ENCODE measurements at places on chromosomes 1 and 21. TPM values are rescaled to one million over a fixed set of nuclear protein-coding genes. Genes with fewer than 3 reads are reported as not detected.

- H3K4me3 ChIP-seq: no peak overlapping the region
- DNase-seq: no peak
- peaks cover 6% of the 10 kb centered on the region for H3K4me1 ChIP-seq
- no peak overlapping the region for H3K27ac ChIP-seq
- no peaks in the 10 kb centered on the region for H3K36me3 ChIP-seq
These were observed 38.5 kb upstream of the EFCAB14 start for GRCh38 chr1:46757247-46757955.

DNA sequence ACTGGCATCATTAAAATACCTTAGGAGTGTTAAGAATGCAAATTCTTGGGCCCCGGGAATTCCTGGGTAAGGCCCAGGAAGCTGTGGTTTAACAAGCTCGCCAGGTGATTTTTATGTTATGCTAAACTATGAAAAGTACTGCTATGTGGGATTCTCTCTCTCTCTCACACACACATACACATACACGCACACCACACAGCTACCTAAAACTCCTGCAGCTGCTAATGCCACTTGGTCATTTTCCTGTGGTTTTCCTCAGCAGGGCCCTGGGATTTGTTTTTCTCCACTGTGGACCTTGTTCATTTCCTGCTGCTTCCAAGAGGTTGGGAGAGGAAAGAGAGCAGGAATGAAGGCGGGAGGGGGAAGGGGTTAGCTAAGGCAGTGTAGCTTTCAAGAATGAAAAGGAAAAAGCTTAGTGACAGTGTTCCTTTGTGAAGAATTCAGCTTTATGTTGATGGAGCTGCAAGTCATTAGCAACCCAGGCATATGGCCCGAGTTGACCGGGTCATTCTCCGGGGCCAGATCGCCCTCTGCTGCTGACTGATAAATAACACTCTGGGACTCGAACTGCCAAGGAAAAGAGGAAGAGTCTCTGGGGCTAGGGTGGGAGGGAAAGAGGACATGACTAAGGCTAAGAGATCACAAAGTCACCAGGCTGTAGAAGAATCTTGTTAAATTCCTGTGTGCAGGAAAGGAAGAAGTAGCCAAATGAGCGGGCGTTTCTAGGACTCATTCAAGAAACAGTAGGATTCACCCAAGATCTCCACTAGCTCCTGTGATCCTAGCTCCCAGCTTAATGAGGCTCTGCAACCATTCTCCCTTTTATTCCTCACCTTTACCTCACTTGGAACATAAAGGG lies 30.5 kb upstream of the LRIG2 start:
- H3K4me1 ChIP-seq: peaks cover 9% of the 10 kb centered on the region
- no peaks in the 10 kb centered on the region for H3K36me3 ChIP-seq
- H3K27me3 ChIP-seq: no peaks in the 10 kb centered on the region
- peak overlapping the region; percentile 2 for H3K27ac ChIP-seq
- peak; percentile 36 for DNase-seq
- H3K4me3 ChIP-seq: no peak overlapping the region

- H3K27ac ChIP-seq: no peak overlapping the region
- no peaks in the 10 kb centered on the region for H3K36me3 ChIP-seq
- H3K4me3 ChIP-seq: no peak overlapping the region
- no peak for DNase-seq
- no peaks in the 10 kb centered on the region for H3K27me3 ChIP-seq
These were observed 475.6 kb upstream of the B3GALT2 start for GRCh38 chr1:193662030-193662429.

KCNAB2 gene
- 18.1 TPM for total RNA-seq

DNA sequence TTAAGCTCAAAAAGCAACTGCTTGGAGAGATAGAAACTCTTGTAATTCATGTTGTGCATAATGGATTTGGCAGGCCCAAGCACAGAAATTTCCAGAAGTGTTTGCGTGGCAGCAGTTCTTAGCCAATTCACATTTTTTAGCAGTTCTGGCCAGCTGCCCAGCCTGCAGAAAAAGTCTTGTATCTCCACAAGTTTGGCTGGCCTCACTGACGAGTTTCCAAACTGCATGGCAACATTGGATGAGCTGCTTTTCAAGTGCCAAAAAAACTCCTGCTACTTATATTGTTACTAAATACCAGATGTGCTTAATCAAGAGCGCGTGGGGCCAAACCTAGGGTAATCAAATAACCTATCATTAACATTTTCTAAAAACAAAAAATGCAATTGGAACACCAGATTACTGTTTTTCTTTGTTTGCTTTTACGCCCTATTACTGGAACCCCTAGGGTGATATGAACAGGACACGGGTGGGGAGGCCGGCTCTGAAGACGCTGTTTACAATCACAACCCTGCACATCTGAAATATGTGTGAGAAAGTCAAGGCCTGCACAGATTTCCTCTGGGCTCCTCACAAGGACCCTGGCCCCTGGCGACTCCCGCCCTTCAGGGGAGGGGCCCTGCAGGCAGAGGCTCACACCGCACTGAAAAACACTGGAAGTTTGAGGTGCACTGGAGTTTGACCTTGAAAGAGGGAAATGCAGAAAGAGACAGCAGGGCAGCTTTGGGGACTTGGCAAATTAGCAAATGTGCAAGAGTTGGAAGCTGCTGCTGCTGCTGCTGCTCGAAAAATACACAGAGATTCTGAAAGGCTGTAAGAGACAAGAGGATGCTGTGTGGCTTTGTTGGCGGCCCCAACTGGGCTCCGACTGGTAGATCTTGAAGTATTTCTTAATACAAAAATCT lies 55.2 kb upstream of the TARBP1 start:
- H3K36me3 ChIP-seq: no peaks in the 10 kb centered on the region
- H3K27me3 ChIP-seq: no peaks in the 10 kb centered on the region
- no peak for DNase-seq
- H3K4me3 ChIP-seq: no peak overlapping the region
- no peaks in the 10 kb centered on the region for H3K4me1 ChIP-seq

FCRL2 gene
- total RNA-seq: not detected

- H3K36me3 ChIP-seq: no peaks in the 10 kb centered on the region
- DNase-seq: no peak
- no peaks in the 10 kb centered on the region for H3K4me1 ChIP-seq
- no peak overlapping the region for H3K4me3 ChIP-seq
These were observed 19.2 kb downstream of the FAM89A start for GRCh38 chr1:231020816-231021215.

DNA sequence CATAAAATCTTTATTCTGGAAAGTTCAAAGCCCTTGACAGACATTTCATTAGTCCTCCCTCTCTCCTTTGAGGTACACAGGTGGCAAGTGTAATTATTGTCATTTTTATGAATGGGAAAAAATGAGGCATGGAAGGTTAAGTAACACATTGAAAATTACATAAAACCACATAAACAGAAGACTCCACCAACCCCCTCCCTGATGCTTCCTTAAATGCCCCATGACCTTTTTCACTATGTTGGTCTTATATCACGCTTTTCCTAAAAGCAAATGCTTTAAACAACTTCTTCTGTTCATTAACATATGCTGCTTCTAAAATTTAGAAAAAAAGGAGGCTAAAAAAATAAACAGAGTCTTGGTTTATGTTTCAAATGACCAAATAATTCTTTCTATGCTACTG lies 648.4 kb downstream of the PTPRC start:
- no peak overlapping the region for H3K4me3 ChIP-seq

GRCh38 chr1:108152782-108153222 lies 47.3 kb downstream of the SLC25A24 start:
- H3K27ac ChIP-seq: no peak overlapping the region
- H3K27me3 ChIP-seq: no peaks in the 10 kb centered on the region
- no peak overlapping the region for H3K4me3 ChIP-seq
- H3K36me3 ChIP-seq: peaks cover 13% of the 10 kb centered on the region
- no peaks in the 10 kb centered on the region for H3K4me1 ChIP-seq
- no peak for DNase-seq

DNA sequence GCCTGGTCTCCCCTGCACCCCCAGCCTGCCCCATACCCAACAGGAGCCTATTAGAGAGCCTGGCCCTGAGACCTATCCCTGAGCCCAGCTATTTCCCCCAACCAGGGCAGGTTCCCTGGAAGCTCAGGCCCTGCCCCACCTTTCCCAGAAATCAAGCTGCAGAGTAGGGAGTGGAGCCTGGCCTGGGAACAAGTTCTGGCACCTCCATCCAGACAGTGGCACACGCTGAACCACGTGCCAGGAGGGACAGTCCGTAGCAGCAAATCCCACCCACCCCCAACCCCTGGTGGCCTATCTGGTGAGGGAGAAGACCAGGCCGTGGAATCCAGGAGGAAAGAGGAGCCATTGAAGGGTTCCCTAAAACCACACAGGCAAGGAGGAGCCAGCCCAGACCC lies 22.6 kb downstream of the TNNT2 start:
- no peak overlapping the region for H3K4me3 ChIP-seq
- H3K36me3 ChIP-seq: no peaks in the 10 kb centered on the region
- no peaks in the 10 kb centered on the region for H3K4me1 ChIP-seq
- H3K27me3 ChIP-seq: peaks cover 12% of the 10 kb centered on the region
- no peak overlapping the region for H3K27ac ChIP-seq

TLCD4 gene
- 12.1 TPM for total RNA-seq

TNFAIP8L2 gene
- total RNA-seq: not detected

GRCh38 chr1:179448437-179449149 lies 82.8 kb downstream of the AXDND1 start:
- no peak overlapping the region for H3K27ac ChIP-seq
- no peaks in the 10 kb centered on the region for H3K27me3 ChIP-seq
- H3K4me1 ChIP-seq: no peaks in the 10 kb centered on the region

Measured in HCT116 (cell line).